ENCODE measurements at places on chromosomes 6 and 20.
A peak's percentile ranks its signal among the peaks of the same experiment; 100 is the strongest.

DNA sequence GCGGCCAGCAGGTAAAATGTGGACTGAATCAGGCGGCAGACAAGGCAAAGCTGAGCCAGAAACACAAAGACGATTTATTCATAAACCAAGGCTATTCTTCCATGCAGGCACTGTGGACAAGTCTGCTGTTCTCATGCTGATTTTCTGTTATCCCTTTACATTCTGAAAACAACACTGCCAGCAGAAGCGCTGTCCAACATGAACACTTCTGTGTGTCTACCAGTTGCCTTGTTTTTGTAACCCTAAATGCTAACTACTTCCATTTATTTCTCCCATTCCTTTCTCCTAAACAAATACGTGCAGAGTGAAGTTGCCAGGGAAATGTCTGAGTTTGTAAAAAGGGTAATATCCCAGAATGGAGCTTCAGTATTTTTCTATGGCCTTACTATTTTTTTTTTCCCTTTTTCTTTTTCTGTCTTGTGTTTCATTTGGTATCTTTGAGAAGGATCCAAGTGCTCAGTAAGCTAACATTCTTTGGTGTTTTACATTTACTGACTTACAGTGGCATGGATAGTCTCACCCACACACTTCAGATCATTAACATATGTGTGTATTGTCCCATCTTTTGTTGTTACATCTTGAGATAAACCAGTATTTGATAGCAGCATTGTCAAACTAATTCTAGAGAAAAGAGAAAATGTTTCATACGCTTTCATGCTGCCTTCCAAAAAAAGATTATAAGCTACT, 1308.9 kb upstream of the MAP3K7 start:
- DNase-seq, result no peak

DNA sequence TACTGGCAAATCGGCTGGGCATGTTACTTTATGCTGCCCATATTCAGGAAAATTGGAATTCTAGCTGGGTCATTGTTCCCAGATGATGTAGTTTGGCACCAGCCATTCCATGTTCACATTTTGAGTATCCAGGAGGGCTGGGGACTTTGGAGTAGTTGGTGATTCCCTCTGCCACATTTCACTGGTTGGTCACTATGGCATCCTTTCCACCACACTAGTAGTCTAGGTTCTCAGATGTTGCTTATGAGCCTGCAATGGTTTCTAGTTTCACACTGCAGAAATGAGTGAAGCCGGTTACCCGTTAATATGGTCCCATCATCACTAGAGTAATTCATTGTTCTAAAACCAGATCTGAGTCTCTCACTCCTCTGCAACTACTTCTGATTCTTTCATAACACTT, 4.6 kb downstream of the PTPN1 start:
- no peak for DNase-seq

DNA sequence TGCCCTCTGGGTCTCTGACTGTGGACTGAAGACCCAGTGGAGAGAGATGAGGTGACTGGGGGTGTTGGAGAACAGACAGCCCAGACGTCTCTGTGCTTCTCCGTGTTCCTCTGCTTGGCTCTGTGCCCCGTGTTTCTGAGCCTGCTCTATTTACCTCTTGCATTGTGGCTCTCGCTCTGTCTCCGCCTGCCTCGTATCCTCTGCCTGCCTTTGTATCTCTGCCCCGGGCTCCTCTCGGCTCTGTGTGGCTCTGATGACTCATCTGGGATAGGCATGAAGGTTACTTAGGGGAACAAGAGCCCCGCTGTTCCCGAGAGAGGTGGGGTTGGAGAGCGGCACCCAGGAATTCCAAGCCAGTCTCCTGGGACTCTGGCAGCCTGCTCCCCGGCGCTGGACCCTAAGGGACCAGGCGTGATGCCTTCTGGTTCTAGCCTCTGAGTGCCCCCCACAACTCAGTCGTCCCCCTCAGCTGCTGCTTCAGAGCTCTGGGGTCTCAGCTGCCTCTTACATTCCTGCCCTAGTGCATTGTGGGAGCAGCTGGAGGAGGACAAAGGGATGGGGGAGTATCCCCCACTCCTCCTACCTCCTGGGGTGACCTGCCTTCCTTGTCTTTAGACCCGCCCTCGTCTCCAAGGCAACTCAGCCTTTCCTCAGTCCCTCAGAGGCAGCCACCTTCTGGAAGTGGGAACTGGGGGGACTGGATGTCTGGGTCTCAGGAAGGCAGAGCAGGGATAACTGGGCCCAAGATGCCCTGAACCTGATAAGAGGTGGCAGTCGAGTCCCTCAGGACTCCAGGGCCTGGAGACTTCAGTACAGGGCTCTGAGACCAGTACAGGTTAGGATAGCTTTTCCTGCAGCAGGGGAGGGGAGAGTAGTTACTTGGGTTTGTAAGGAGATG, 1.9 kb downstream of the DDR1 start:
- peak; percentile 93 for DNase-seq

GRCh38 chr6:138004430-138005287, 102.6 kb downstream of the PERP start:
- DNase-seq, result peak; percentile 23

DNA sequence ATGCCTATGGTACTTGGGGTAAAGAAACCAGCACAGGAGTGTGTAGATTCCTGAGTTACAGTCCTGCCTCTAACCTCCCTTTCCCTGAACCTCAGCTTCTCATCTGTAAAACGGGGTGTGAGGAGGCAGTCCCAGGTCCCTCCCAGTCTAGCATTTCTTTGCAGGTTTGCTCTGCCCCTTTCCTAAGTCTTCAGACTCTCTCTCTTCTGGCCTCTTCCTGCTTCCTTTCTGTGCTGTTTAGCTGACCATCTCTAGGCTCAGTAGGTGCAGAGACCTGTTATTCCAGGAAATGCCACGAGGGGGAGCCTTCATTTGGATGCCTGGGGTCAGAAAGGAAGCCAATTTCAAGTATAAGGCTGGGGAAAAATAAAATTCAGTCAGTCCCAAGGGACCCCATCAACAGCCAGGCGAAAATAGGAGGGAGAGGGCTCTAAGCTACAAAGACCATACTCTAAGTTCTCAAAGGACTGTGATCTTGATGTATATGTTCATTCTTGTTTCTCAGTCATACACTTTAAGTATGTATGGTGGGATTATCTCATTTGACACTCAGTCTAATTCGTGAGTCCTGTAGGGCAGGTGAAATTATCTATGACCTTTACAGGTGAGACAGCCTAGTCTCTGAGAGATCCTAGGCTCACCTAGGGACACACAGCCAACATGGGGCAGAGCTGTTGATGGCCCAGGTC, 89.1 kb downstream of the NCR2 start:
- DNase-seq, result peak; percentile 70

DNA sequence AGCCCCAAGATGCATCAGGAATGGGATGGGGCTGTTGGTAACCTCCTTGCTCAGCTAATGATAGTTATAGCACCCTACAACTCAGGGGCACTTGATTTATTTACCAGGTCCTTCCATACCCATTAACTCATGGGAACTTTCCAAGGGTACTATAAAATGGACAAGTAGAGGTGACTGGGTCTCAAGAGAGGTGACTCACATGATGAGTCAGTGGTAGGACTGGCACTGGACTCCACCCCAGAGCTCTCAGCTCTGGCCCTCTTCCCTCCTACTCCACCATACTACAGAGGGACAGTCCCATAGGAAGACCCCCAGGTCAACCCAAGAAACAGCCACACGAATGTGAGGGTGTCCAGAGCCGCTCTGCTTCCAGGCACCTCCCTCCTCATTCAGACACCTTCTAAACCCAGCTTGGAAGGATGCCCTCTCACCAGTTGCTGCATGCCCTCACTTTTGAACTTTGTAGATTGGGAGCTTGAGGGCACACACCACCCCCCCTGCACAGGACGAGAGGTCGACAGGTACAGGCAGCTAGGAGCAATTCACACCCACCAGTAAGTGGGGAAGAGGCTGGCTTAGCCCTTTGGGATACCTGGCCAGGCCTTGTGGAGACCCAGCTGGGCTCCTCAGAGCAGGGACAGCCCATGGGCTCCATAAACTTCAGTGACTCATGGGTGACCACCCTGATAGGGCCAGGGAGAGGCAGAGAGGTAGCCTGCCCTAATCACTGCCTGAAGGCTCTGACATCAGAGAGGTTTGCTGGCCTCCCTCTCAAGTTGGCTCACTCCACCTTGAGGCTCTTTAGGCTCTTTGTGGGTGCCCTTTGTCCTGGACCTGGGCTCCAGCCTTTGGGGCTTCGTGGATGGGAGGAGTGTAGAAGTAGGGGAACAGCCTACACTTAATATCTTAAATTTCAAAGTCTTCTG, 81.6 kb upstream of the MLN start:
- DNase-seq, result peak; percentile 66

- no peak for DNase-seq
Measured at GRCh38 chr20:15171016-15171415, 833.6 kb upstream of the FLRT3 start.

DNA sequence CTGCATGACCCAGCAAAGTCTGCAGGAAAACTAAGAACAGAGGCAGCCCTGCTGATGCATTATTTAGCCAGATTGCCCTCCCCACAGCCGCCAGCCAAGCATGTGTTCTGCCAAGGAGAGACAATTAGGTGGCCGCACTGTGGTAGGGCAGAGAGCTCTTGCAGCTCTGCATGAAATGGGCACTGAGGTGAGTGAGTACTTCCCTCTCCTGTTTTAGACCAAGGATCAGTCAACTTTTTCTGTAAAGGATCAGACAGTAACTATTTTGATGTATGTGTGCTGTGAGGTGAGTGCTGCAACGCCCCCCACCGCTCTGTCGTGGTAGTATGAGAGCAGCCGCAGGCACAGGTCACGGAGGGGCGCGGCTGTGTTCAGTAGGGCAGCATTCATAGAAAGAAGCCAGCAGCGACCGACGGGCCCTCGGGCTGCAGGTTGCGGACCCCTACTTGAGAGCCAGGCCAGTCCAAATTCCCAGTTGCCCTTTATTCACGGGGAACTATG, 23.8 kb upstream of the FAM50B start:
- DNase-seq, result no peak

DNA sequence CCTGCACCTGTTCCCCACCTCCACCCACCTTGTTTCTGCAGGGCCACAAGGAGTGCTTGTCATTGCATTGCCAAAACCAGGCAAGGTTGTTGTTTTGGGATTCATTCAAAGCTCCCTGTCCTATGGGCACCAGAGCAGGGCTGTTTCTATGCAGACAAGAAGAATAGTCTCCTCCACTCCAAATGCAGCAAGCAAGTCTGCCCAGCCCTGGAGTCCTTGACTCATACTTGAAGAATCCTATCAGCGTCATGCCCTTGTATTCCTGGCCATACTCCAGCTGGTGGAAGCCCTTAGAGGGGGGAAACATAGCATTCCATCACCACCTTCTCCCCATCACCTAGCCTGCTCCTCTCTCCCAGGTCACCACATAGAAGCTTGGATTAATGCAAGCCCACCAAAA, 145.3 kb upstream of the ECI2 start:
- peak; percentile 35 for DNase-seq

DNA sequence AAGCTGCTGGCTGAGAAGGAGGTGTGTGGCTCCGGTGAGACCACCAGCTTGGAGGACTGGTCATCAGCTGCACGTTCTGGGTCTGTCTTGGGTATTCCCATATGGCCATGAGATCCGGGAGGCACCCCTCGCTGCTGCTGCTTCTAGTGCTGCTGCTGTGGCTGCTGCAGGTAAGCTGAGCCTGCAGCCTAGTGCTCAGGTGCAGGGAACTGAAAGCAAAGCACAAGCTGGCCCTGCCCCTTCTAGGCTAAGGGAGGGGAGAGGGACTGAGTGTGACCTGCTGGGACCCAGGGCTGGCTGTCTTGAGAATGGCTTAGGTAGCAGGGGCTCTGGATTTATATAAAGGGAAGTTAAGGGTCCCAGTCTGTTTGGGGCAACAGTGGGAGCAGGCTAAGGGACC, 403 bp downstream of the CDH26 start:
- DNase-seq, result no peak

- DNase-seq, result no peak
Measured at GRCh38 chr6:52595796-52596130, 18.9 kb upstream of the TRAM2 start.

DNA sequence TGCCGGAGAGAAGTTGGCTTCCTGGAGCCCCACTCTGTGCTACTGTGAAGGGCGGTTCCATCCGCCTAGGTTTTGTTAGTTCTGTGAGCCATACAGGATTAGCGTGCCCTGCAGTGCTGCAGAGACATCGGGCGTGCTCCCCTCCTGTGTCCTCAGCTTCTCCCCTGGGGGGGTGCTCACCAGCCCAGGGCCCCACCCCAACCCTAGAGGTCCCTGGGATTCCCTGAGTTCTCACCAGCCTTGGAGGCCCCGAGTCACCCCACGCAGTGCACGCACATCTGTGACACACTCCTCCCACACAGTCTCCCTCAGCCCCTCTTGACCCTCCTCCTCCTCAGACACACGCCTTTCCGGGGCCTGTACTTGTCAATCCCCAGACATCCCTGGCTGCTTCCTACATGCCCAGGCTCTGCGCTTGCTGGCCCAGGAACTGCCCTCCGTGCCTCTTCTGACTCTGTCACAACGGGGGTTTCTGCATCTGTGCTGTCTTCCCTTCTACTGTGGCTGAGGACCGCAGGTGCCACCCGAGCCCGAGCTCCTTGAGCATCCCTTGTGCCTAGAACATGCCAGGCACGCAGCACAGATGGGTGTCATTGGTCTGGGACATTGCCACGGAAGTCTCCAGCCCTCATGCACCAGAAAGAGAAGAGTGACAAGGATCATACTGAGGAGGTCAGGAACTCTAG, 123.2 kb upstream of the RPS6KA2 start:
- DNase-seq, result no peak

GRCh38 chr6:46690141-46690755, 2.6 kb downstream of the TDRD6 start:
- no peak for DNase-seq

DNA sequence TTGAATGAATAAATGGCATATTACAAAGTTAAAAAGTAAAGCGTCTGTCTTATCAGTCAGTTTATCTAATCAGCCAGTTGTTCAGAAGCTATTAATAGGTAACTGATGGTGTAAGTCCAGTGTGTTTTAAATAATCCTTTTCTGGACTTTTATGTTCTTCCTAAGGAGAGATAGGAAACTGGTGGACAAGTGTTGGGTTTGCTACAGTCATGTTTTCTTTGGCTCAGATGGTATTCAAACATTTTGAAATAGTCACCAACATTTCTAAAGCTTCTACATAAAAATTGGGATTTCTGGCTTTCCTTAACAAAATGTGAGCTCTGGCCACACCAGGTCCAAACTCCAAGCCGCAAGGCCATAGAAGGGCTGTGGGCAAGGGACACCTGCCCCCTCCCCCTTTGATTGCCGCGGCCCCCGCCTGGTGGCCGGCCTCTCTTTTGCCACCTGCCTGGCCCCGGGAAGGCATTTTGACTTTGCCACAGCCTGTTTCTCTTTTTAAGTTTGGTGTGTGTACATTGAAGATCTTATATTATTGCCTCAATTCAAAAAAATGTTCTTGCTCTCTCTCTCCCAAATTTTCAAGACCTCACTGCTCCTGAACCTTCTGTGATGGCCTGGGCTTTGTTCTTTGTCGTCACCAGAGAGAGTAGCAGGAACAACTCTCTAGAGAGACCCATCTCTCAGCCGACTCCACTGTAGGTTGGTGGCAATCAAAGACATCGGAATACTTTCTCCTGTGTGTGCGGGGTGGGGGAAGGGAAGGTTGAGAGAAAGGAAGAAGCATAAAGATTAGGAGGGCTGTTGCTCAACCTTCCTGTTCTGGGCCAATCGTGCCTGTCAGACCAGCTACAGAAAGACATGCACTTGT, 84.0 kb upstream of the ZNF217 start:
- DNase-seq, result no peak

Measured in LoVo (cell line).